ENCODE measurements at places on chromosomes 7 and 10.

DNA sequence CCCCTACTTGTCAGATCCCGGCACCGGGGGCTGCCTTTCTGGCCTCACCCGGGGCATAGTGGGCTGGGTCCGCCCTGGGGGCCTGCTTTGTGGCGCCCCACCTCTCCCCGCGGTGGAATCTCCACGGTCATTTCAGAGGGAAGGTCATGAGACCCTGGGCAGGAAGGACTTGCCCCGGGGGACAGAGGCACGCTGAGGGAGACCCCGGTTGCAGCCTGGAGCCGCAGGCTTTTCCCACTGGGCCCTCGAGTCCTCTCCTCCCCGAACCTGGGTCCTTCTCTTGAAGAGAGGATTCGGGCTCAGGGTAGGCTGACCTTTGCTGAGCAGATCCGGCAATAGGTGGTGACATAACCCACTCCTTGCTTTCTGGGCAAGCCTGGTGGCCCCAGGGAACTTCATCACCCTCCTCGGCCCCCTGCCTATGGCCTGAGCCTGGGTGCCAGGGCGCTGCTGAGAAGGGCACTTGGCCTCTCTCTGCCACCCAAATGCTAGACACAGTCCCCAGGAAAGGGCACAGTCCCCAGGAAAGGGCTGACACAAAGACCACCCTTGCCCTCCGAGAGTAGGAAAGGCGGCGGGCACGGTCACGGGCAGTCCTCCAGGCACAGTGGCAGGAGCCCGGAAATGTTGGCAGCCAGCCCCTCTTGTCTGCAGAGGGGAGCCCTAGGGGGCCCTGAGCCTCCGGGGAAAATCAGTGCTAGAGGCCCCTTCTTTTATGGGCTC, 36.2 kb downstream of the FKBP6 start:
- DNase-seq = no peak

DNA sequence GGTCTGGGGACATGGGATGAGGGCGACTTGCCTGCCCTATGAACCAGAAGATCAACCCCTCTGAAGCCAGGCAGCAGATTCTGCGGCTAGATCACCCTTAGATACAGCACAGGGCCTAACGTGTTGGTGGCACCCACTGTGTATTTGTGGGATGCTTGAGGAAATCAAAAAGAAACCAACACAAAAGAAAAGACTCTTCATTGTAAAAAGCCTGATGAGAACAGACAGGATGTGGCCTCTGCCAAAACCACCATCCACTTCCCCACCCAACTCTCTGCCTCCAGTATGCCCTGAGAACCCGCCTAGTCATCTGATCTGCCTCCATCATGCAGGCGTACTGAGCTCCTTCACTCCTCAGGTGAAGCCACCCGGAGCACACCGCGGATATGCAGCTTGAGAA, 97.2 kb upstream of the INSYN2A start:
- no peak for DNase-seq

- no peak for DNase-seq
Measured at GRCh38 chr10:27663621-27664020, 82.0 kb downstream of the MKX start.

- DNase-seq = peak; percentile 17
Measured at GRCh38 chr10:79487296-79488194, 24.8 kb upstream of the EIF5AL1 start.

GRCh38 chr7:150368884-150369747, 494 bp downstream of the REPIN1 start:
- DNase-seq = peak; percentile 19

DNA sequence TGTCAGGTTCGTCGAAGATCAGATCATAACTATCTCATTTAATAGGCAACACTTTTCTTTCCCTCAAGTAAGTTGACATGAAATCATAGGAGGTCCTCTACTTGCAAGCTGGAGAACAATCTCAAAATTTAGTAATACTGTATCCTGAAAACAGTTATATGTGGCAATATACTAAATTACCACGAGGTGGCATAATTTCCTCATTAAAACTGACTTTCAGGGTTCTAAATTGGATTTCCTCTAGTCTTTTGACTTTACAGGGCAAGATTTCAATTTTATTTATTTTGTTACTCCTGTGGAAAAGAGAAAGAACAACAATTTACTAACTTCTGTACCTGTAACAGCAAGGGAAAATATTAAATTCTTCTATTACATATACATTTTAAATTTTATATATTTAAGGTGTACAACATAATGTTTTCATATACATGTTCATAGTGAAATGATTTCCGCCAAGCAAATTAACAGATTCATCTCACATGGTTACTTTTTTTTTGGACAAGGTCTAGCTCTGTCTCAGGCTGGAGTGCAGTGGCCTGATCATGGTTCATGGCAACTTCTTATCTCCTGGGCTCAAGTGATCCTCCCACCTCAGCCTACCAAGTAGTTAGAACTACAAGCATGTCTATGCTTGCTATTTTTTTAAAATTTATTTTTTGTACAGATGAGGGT, 53.4 kb upstream of the CYP2C18 start:
- DNase-seq = peak; percentile 4

DNA sequence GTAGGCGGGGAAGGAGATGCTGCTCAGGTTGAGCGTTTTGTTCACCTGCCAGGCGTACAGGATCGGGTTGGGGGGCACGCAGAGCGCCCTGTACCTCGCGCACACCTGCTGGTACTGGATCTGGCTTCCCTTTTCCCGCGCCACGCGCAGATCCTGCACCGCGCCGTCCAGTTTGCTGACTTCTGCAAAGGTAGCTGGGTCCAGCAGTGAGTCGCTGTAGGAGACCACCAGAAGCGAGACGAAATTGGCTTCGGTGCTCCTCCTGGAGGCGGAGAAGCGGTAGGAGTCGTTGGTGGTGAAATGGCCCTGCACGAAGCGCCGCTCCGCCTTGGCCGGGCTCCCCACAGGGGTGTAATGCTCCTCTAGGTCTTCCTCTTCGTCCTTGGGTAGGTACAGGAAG, 90.7 kb upstream of the RAB18 start:
- DNase-seq = no peak

- DNase-seq = no peak
Measured at GRCh38 chr10:12880423-12880822, 121.1 kb downstream of the CCDC3 start.

DNA sequence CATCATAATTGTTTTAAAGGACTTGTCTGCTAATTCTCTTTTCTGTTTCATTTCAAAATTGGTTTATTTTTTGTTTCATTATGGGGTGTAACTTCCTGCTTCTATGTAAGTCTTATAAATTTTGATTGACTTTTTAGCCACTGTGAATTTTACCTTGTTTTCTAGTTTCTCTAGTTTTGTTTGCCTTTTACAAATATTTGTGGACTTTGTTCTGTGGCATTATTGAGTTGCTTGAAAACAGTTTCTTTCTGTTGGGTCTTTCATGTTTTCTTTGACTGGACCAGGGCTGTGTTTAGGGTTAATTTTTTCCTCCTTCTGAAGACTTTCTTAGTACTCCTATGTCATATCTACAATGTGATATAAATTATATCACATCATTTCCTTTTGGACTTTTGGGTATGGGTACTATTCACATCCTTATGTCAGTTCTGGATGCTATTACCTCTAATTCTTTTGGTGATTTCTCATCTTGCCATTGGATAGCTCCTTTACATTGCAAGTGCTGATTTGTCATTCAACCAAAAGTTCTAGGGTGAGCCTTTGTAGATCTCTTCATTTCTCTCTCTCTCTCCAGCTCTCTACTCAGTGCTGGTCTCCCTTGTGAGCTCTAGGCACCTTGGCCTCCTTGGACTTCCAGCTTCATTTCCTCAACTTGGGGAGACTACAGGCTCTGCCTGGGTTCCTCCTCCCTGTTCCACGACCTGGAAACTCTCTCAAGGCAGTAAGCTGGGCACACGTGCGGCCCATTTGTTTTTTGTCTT, 36.9 kb downstream of the MLLT10 start:
- DNase-seq = no peak

DNA sequence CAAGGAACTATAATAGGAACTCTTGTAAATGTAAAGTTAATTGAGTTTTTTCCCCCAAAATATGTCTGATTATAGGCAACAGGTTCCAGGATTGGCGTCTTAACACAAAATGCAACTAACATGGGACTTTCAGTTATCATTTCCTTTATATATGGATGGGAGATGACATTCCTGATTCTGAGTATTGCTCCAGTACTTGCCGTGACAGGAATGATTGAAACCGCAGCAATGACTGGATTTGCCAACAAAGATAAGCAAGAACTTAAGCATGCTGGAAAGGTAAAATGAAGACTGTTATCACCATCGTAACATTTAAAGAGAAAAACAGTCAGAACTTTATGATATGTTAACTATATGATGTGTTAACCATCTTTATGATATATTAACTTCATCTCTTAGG, 63.7 kb downstream of the SP8 start:
- no peak for DNase-seq

DNA sequence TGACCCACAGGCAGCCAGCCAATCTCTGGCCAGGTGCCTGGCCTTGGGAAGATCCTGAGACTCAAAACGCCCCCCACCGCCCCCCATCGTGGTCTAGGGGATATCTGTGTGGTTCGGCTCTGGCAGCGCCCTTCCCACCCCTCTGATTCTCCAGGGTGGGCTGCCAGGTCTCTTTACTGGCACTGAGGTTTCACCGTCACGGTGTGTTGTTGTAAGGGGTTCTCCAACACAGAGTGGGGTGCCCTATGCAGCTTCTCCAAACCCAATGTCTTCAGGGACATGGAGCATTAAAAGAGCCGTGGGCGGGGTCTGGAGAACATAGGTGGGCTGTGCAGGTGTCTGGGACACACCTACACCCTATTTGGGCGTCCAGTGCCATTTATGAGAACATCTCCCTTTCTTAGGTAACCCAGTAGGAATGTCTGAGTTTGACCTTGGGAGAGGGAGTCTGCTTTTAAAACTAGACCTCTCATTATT, 1.5 kb downstream of the MAFK start:
- no peak for DNase-seq

DNA sequence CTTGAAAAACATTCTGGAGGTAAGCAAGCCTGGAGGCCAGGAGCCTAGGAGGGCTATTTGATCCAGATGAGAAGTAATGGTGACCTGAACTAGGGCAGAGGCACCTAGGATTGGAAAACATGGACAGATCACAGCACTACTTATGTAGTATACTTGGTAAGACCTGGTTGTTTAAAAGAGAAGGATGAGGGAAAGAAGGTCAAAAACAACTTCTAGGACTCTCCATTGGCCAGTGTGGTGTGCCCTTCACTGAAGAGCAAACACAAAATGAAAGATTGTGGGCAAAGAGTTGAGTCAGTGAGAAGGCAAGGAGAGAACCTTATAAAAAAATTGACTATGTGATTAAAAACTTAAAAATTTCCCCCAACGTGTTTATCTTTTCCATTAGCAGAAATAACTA, 14.3 kb downstream of the ANKRD1 start:
- DNase-seq = no peak

GRCh38 chr7:108576116-108576515, 6.4 kb downstream of the DNAJB9 start:
- no peak for DNase-seq

GRCh38 chr7:118609207-118609606, 384.7 kb downstream of the ANKRD7 start:
- no peak for DNase-seq
